Tongue (tissue), 3 donors: ENCODE measurements at places on chromosomes 1 and 21. TPM values are rescaled to one million over a fixed set of nuclear protein-coding genes. Genes with fewer than 3 reads are reported as not detected.

PIP5K1A gene
- 73.4 TPM for total RNA-seq

CRNN gene
- 26.0 TPM for total RNA-seq

FCRL3 gene
- total RNA-seq, result not detected

C1orf94 gene
- total RNA-seq, result not detected

OR10J1 gene
- total RNA-seq, result not detected

DNA sequence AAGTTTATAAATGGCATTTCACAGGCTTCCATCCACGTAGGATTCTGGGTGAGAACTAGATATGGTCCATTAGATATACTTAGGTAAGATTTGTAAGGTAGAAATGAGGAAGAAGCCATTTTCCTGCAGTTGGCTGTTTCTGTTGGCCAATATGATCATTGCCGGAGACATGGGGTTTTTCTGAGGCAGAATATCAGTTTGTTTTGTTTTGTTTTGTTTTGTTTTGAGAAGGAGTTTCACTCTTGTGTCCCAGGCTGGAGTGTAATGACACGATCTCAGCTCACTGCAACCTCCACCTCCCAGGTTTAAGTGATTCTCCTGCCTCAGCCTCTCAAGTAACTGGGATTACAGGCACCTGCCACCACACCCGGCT lies 8.7 kb upstream of the EYA3 start:
- DNase-seq, result no peak

GRCh38 chr1:42392967-42393848 lies 12.6 kb downstream of the RIMKLA start:
- no peak for DNase-seq

GRCh38 chr1:4603295-4604110 lies 50.9 kb upstream of the AJAP1 start:
- peak; percentile 13 for DNase-seq

DNA sequence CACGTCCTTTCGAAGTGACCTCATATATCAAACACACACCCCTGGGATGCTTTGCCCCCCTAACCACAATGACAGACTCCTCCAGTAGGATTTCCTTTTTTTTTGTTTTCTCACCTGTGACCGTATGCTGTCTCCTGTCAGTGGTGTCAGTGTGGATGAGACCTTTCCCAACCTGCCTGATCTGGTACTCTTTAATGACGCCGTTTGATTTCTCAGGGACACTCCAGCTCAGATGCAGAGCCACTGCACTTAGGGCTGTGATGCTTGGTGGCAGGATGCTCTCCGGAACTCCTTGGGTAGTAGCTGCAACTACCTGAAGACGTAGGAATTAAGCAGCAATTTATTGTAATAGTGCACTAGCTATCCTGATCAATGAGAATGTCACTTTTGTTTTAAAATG lies 212.6 kb downstream of the KCTD3 start:
- DNase-seq, result no peak

- no peak for DNase-seq
These were observed 21.0 kb downstream of the EPHA2 start for GRCh38 chr1:16134906-16135305.

GRCh38 chr21:34989337-34990151 lies 59.6 kb downstream of the RUNX1 start:
- no peak for DNase-seq

GRCh38 chr1:93751377-93752250 lies 70.0 kb upstream of the BCAR3 start:
- peak; percentile 46 for DNase-seq

DNA sequence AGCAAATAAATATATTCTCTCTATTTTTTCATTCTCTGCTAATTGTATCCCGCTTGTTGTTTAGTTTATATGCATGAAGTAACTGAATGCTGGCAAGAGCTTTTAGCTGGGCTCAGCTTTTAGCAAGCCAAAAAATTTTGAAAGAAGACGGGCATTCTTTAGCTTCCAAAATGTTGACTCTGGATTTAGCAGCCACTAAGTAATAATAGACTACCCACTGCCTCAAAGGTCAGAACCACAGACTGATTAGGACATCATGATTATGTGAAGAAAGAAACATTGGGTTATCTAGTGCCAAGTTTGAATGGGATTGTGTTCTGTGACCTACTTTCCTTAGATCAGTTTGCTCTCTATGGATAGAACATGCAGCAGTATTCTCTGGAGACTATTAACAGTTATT lies 80.3 kb upstream of the DPH5 start:
- no peak for DNase-seq

DNA sequence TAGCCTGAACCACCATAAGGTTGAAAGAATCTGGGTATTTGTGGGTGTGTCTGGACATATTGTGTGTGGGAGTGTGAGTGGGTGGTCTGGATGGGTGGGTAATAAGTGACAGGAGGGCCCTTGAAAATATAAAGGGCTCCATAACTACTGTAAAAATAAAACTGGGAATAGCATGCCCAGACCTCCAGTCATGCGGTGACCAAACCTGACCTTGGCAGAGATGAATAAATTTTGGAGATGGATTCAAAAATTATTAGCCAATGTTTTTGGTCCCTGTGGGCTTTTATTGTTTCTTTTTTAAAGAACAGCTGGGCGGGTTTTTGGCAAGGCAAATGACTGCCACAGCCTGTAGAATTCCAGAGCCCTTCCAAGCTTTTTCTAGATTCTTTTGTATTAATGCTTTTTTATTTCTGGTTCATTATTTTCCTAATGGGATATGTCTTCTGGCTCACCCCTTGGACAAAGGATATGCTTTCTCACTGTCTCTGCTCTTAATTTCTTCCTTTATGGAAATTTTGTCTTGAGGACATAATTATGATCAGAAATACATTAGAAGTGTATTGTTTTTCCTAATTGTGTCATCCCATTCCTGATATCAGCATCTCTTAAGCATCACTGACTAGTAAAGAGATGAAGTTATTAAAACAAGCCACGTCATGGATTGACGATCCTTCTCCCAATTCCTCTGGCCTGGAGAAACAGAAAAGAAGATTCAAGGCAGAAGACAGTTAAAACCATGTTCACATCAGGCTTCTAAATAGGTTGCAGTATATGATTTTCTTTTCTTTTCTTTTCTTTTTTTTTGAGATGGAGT lies 69.5 kb downstream of the NTMT2 start:
- DNase-seq, result no peak
